ENCODE measurements at places on chromosomes 12 and 14.

DNA sequence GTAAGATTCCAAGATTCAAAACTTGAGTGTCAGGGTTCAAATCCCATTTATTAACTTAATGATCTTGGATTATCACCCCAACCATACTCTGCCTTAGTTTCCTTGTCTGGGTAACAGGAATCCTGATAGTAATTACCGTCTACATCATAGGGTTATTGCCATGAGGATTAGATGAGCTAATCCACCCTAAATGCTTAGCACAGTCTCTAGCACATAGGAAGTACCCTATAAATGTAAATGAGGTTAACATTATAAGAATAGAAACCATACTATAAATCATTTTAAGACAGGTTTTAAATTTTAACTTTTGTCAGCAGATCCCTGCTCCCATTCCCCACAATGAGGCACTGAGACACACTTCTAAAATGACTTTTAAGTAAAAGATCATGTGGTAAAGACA lies 36.5 kb downstream of the DBX2 start:
- DNase-seq = no peak

GRCh38 chr12:24903329-24904088 lies 45.4 kb downstream of the BCAT1 start:
- no peak for DNase-seq

DNA sequence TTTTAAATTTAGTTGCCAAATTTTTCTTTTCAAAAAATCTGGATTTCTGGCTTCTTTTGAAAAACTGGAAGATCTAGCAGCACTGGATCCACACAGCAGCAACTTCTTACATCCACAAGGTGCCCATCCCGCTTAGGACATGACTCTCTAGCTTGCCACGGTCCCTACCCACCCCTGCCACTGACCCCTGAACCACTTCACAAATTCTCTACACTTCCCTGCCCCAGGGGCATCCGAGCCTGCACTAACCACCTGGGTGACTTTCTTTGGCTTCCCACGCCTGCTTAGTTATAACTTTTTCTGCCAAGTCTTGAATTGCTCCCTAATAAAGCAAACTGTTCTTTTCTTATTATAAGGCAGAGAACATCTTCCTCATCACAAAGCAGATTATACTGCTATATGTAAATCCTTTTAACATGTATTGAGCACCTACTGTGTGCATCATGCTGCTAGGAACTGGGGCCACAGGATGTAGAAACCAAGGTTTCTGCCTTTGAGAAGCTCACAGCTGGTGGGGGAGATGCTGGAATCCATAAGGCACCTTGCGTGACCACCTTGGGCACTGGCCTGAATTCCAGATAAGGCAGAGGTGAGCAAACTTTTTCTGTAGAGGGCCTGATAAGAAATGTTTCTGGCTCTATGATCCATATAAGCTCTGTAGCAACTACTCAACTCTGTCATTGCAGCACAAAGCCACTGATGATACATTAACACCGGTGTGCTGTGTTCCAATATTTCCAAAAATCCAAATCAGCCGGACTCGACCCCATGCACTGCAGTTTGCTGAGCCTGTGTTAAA lies 59.8 kb downstream of the ACTN1 start:
- DNase-seq = no peak

DNA sequence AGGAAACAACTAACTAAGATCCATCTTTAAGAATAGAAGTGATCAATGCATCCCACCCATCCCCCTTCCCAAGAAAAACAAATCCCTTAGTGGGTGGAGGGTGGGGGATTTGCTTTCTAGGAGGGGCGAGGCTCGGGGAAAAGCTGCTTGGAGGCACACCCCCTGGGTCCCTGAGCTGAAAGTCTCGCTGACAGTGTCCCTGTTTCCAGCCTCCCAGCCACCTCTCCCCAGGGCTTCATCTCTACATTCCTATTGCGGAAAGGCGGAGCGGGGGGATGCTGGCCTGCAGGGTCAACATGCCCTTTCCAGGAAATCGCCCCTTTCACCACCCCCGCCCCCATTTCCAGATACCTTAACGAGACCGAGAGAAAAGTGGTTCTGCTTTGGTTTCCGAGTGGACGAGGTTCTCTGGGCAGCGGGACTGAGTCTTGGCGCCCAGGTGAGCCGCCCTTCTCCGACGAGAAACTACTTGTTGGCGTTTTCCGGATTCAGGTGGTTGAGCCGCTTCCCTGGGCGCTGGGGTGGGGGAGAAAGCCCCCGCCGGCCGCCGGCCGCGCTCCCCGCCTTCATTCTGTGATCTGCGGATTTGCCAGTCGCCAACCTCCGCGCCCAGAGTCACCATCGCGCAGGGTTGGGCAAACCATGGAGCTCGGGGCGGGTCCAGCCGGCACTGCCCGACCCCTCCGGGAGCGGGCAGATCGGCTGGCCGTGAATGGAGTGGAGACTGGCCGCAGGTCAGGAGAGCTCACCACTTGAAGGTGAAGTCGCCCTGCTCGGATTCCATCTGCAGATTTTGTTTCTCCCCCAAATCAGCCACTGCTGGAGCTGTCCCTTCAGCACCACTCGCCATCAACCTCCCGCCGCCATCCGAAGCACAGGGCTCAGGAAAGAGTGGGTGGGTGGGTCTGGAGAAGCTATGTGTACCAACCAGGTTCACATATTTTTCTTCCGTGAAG lies 505 bp downstream of the KCNC2 start:
- DNase-seq = no peak

DNA sequence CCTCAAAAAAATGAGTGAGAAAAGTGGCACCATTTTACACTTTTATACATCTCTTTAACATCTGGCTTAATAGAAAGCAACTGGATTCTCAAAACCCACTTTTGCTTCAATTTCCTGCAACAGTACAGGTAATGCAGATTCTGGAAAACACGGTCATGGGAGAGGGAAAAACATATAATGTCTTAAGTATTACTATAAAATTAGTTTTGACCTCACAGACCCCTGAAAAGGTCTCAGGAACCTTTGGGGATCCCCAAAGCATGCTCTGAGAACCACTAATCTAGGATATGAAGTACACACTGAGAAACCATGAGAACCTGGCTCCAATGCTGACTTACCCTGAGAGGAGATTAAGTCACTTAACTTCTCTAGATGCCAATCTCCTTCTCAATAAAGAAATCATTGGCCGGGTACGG lies 64.7 kb downstream of the PPP2R5E start:
- no peak for DNase-seq

GRCh38 chr14:94840467-94840866 lies 70.6 kb upstream of the GSC start:
- no peak for DNase-seq

DNA sequence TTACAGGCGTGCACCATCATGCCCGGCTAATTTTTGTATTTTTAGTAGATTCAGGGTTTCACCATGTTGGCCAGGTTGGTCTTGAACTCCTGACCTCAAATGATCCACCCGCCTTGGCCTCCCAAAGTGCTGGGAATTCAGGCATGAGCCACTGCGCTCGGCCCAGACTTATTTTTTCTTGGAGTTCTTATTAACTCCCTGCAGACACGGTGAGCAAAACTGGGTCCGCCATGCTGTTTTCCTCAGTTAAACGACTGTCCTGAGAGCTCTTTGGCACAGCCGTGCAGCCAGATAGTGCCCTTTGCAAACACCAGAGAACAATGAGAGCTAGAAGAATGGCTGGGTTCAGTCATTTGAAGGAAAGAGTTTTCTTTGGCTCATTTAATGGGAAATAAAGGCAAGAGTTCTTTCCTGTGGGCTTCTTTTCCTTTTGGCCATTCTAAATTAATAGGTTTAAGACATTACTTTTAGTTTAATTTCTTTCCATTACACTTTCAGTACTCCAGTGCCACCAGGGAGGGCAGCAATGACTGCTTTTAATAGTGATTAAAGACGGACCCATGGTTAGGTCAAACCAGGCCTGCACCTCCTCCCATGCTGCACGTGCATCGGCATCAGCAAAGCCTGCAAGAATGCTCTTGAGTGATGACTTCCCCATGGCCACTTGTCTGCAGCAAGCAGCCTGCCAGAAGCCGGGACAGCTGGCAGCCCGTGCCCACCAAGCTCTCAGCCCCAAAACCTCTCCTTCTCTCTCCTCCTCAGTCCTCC lies 60.7 kb downstream of the VCPKMT start:
- no peak for DNase-seq

- no peak for DNase-seq
These were observed 9.5 kb upstream of the NR4A1 start for GRCh38 chr12:52041695-52042123.

DNA sequence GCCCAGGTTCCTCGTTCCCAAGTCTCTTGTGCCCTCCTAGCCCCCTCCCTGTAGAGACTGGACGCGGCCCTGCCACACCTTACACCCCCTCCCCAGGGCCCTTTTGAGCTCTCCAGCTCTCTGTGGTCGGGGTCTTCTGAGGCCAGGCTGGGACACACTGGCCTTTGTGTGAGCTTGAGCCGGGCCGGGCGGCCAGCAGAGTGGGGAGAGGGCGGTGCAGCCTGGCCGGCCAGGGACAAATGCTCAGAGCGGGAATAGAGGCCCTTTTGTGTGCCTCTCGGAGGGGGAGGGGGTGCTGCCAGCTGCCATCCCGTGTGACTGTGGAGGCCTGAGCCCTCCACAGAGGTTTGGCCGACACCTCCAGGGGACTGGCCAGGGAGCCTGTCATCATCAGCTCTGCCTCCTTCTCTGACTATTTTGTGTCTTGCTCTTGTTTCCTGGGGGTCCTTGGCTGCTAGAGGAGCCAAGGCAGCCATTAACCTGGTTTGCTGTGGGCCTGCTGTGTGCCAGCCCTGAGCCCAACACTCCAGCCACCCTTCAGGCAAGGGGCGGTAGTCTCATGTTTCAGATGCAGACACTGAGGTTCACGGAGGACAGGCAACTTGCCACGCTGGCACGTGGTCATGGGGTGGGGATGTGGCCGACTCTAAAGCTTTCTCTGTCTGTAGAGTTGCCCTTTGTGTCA lies 13.6 kb downstream of the FAM222A start:
- no peak for DNase-seq

DNA sequence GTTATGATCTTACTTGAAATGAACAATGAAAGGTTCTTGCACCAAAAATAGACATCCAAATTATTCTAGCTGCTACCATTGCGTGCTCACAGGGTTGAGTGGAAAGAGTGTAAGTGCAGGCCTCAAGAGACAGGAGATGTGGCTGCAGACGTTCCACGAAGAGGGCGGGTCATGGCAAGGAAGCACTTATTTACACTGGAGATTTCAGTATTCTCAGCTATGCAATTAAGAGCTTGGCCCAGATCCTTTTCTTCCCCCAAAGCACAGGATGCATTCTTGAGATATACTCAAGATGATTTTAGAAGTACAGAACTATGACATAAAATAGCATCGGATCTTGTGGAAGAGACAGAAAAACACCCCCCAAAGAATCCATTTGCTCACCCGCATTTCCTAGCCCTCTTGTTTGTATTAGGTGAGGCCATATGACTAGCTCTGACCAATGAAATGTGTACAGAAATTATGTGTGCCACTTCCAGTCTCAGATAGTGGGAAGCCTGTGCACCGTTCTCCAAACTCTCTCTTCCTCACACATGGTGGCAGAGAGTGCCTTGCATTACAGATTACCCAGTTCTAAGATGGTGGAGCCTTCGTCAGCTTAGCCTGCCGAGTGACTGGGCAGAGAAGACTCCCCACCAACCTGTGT lies 261.4 kb downstream of the TTC8 start:
- no peak for DNase-seq

DNA sequence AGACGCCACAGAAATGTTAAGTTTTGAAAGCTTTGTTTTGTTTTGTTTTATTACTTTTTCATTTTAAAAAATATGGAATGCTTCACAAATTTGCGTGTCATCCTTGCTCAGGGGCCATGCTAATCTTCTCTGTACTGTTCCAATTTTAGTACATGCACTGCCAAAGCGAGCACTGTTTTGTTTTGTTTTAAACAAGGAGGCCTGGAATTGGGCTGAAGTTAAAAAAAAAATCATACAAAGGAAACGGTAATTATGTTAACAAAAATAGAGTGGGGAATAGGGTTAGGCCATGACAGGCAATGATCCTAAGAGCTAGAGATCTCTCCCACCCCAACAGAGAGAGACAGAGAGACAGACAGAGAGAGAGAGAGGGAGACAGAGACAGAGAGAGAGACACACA lies 57.0 kb downstream of the ZFP36L1 start:
- no peak for DNase-seq

DNA sequence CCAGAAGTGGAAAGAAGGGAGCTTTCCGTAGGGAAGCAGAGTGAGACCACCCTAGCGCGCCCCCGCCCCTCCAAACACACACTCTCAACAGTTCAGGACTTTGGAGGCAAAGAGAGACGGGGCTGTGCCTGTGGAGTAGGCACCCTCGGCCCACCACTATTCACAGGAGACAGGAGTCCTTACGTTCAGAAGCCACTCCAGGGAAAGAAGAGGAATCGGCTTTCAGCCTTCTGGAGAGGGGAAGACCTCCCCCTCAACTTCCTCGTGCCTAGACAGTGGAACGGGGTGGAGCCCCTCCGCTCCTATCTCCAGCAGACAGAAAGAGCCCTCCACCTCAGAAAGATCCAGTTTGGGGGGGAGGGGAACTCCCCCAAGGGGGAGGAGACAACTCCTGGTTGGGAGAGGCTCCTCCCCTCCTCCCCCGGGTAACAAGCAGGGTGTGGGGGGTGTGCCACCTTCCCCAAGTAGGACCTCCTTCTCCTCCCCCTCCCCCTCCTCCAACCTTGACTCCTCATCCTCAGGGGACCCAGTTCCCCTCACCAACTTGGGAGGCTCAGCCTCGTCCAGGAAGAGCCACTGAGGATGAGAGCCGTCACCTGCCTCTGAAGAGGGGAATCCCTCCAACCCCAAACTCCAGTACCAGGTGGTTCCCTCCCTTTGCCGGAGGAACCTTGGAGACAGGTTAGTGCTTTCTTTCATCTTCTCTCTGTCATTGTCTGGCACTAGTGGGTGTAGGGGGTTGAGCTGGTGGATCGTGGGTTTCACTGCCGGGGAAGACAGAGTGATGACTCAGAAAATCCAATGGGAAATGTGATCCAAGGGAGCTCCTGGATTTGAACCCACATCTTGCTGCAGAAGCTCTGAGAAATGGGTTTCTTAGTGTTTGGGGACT lies 883 bp downstream of the FOXJ2 start:
- DNase-seq = peak; percentile 12

DNA sequence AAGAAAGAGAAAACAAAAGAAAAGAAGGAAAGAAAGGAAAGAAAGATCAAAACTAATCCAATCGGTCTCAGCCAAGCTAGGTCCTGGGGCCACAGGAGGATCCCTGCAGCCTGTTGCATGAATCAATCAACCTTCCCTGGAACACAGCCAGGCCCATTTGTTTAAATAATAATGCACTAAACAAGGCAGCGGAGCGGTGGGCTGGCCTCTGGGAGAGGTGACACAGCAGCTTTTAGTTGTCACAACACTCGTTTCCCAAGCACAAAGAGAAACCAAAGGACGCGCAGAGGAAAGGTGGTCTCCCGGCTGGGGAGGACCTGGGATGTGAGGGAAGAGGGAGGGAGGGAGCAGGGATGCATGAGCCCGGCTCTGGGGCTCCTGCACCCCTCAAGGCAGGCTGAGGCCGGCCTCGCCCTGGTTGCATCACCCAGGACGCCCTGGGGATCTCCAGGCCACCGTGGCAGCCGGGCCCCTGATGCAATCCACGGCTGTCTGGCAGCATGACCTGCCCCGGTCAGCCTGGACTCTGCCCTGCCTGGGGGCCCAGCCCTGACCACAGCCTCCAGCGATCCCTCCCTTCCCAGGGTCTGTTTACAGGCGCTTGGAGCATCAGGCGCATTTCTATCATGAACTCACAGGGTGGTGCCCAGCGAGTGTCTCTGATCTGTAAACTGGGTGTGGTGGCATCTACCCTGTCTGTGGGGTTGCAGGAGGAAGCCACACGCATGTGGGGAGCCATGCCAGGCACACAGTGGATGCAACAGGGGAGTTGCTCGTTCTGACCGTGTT lies 32.5 kb downstream of the MMP17 start:
- DNase-seq = no peak

Data from NCI-H187 (cell line).